ENCODE measurements at places on chromosomes 5 and 9.
A peak's percentile ranks its signal among the peaks of the same experiment; 100 is the strongest.

DNA sequence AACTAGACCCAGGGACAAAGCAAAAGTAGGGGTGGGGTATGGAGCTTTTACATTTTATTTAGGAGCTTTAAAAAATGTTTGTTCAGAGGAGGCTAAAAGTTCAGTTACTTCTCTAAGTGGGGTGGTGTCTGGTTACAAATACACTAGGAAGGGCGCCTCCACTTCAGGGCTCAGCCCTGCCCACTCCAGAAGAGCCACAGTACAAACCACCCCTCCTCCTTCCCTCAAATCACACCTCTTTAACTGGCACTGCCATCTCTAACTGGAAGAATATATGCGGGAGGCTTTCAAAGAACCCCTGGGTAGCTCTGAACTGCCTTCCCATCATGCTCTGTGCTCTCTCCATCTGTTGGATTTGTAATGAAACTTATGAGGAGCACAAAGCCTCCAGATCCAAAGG lies 98.8 kb upstream of the NFIB start:
- no peak for DNase-seq

- peak; percentile 59 for DNase-seq
Observed at GRCh38 chr5:123755653-123756317, 243.8 kb downstream of the CSNK1G3 start.

DNA sequence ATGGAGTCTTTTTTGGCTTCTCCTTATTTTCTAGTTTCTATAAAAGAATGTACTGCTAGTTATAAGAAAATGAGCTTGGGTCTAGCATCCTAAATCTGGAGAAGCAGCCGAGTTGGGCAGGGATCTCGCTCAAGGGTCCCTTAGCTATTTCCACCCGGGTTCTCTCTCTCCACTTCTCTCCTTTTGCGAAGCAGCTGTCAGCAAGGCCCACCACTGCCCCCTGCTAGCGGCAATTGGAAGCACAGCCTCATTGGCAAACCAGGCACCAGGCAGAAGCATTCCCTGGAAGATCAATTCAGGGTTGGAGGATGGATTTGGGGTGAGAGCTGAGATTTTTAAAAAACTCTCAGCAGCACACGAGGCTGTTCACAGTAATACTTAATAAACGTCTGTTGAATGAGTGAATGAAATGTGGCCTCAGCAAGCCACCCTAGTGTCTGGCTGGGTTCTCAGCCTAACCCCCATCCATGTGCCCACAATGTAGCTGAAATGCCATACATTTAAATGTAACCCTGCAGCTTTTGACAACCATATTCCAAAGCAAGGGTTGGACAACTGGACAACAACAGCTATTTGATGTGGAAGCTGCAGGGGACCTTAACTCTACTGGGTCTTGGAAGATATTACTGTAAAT lies 34.6 kb upstream of the TNIP1 start:
- peak; percentile 68 for DNase-seq

- DNase-seq: no peak
Observed at GRCh38 chr9:113381909-113382411, 5.2 kb upstream of the HDHD3 start.

DNA sequence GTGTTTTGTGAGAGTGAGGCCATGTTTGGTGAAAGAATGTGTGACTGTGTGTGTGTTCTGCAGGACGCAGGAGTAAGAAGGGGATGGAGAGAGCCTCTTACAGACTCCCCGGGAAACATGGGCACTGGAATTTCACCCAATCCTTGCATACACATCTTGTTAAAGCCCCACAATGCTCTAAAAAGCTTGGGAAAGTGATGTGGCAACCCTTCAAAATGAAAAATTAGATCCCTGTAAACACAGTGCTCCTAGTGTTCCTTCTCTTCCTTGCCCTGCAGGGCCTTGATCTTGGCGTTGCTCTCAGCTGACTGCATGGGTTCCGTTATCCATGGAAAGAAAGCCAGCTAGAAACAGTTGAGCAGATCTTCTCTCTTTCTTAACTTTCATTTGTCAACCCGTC lies 701.7 kb downstream of the SEMA5A start:
- DNase-seq: no peak

DNA sequence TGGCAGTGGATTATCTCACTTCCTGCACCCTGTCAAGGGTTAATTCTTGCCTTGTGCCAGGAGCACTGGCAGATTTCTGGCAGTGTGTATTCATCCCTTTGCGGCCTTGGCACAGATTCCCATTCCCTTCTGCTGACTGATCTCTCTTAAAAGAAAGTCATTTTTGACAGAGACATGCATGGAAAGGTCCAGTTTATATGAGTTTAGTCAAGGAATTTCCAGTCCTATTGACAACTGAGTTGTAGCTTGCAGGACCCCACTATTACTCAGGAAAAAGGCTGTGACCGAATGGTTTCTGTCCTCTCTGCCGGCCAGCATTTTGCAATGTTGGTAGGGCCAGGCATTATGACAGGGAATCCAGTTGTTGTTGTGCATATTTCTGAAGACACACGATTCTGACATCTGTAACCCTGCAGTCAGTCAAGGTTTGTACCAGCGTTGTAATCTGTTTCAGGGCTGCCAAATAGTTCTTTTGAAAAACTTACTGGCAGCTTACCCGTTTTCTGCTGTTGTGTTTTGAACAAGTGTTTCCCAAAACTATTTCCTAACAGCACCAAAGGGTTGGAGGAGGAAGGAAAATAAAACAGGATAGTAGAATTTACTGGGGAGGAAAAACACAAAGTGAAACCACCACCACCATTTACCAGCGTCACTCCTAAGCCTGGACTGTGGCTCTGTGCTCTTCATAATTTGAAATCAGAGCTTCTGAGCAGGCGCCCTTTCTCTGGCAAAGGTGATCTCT lies 243.4 kb upstream of the KLF4 start:
- peak; percentile 81 for DNase-seq

GRCh38 chr5:130017173-130017572 lies 112.9 kb downstream of the CHSY3 start:
- no peak for DNase-seq

DNA sequence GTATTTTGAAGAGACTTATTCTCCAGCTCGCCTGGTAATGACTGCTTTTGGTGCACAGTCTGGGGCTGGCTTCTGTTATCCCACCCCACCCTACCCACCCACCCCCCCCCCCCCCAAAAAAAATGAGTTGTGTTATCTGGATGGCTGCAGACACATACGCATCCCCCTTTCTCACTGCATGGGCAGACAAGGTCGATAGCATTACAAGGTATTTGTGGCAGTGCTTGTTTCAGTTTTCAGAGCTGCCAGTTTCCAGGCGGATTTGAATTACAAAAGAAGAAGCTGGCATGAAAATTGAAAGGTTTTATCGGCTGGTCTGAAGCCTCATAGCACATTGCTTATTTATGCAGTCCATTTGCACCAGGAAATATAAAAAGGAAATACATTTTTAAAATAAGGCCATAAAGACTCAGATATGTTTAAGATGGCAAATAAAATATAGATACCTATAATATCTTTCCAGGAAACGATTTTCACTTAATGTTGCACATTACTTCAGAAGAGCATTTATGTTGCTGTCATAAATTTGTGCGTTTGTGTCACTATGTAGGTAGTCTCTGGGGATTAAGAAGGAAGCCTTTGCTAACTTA lies 85.1 kb upstream of the GRHPR start:
- no peak for DNase-seq

- peak; percentile 6 for DNase-seq
Observed at GRCh38 chr5:23742701-23743100, 235.3 kb downstream of the PRDM9 start.

DNA sequence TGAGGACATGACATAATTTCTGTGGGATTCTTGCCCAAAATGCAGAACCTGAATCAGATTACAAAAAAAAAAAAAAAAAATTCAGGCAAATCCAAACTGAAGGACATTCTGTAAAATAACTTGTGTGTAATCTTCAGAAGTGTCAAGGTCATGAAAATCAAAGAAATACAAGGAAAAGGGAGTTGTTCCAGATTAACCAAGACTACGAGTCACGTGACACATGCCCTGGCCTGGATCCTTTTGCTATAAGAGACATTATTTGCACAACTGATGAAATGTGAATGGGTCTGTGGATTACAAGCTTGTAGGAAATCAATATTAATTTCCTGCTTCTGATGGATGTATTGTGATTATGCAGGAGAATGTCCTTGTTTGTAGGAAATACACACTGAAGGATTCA lies 216.8 kb upstream of the NFIL3 start:
- DNase-seq: no peak

- no peak for DNase-seq
Observed at GRCh38 chr5:148880696-148881095, 54.3 kb downstream of the ADRB2 start.

GRCh38 chr5:122611406-122611805 lies 163.5 kb upstream of the SNX2 start:
- DNase-seq: no peak

DNA sequence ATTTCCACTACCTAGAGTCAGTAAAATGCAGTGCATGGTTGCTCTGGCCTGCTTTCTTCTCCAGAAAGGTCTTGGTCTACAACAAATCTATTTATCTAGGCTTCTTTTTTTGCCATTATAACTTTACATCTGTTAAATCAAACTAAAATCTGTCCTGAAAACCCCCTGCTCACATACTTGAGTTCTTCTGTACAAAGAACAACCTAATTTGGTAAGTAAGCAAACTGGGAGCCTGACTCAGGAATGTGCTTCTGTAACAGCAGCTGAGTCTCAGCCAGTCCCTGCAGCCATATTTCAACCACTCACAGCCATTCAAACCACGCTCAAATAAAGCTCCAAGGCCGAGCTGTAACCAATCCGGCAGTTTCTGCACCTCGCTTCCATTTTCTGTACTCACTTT lies 95.8 kb downstream of the PLPP1 start:
- peak; percentile 66 for DNase-seq

Data from fibroblast of pulmonary artery (primary cell).